ENCODE measurements at places on chromosomes 4 and X.

DNA sequence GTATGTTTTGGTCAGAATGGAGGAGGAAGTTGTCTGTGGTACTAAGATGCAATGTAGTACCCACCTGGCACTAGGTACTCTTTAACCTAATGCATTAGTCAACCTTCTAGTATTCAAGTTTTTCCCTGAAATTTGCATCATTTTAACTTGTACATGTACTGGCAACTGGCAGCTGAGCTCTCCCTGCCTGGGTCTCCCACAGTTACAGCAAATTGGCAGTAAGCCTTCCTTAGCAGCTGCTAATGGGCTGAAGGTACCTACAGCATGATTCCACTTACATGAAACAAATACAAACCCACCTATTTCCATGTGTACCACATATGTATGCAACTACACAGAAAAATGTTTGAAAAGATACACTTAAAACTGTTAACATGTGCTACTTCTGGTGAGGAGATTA lies 8.1 kb upstream of the KLHL2 start:
- no peak for DNase-seq

GRCh38 chr4:184434501-184435066 lies 39.8 kb downstream of the IRF2 start:
- DNase-seq = no peak

DNA sequence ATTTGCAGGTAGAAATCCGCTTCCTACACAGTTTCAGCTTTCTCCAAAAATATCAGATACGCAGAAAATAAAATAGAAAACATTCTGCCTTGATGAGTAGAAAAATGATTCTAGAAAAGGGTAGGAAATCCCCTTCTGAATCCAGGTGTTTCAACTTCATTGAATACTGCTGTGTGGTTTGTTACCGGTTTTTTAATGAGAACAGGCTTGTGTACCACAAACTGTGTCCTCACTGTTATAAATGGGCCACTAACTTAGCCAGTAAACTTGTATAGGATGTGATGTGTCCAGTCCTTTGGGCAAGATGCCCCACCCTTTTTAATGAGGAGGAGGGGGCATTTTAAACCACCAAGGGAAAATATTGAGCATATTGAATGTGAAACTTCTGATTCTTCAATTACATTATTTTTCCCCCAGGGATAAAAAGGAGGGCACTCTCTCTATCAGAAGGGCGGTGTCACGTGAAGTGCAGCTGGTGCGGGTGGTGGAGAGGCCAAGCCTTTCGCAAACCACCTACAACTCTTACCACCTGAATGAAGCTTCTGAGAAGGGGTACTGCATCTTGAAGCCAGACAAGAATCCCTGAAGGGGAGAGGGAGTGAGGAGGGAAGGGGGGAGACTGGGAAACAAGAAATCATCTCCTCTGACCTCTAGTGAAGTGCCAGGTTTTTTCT lies 4.5 kb downstream of the CXXC4 start:
- no peak for DNase-seq

DNA sequence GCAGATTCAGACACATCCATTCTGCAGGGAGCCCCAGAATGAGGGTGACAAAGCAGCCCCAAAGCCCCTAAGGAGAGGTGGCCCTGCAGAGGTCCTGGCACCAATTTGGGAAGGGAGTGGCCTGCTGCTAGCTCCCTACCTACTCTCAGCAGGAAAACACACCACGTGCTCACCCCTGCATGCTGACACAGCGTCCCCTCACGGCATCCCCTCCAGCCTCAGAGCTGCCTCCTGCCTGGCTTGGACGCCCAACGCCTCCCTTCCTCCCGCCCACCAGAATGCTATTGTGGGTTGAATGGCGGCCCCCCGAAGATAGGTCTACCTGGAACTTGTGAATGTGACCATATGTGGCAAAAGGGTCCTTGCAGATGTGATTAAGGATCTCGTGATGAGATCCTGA lies 28.8 kb downstream of the ZFYVE28 start:
- no peak for DNase-seq

DNA sequence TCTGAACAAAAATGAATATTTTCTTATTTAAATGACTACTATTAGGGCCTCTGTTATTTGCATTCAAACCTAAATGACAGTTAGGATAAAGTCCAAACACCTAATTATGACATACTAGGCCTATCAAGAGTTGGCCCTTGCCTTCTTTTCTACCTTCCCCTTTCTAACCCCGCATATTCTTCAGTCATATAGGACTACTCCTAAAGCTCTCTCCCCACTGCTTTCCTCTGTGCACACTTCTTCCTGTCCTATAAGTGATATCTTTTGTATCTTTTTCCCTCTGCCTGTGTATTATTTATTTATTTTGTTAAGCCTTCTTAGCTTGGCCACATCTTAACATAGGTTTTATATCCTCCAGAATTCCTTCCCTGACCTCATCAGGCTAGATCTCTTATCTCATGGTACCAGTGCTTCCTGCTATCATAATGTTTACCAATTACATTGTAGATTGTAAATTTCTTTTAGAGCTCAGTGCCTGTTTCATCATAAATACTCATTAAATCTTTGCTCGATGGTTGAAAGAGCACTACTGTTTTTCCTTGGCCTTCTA lies 22.5 kb downstream of the ERVMER34-1 start:
- no peak for DNase-seq

GRCh38 chrX:152601848-152602616 lies 35.7 kb upstream of the GABRQ start:
- no peak for DNase-seq

DNA sequence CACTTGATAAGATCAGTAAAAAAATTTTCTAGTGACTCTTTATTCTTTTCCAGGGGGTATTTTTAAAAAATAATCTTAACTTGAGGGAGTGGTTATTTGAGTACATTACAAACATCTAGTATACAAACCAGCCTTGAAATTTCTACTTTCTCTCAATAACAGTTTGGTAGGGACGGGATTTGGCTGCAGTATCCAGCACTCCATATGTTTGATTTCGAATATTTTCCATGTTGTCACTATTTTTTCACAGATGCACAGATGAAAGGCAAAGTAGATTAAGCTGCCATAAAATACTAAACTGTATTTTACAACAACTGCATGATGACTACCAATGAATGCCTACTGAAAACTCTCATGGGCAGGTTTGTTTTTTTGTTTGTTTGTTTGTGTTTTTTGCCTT lies 225.0 kb downstream of the COX7B2 start:
- DNase-seq = no peak

DNA sequence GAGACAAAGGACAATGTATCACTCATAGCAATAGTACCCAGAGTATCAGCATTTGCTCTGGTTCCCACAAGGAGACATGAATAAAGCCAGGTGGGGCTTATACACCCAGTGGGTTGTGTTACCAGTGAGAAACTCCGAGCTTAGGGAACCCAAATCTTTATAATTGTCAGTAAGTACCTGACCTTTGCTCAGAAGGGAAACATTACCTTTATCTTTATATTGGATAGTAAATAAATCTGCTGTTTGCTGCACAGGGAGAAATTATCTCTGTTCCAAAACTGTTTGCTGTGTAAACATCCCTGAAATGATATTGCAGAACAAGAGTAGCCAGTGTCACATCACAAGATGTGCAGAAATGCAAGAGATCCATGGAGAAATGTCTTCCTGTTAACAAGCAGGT lies 12.1 kb upstream of the SLAIN2 start:
- DNase-seq = no peak

- no peak for DNase-seq
These were observed 4.3 kb upstream of the AGA start for GRCh38 chr4:177446586-177446985.

GRCh38 chr4:36841583-36842326 lies 402.8 kb upstream of the NWD2 start:
- DNase-seq = no peak

- no peak for DNase-seq
These were observed 33.0 kb downstream of the GYPB start for GRCh38 chr4:143986180-143986579.

DNA sequence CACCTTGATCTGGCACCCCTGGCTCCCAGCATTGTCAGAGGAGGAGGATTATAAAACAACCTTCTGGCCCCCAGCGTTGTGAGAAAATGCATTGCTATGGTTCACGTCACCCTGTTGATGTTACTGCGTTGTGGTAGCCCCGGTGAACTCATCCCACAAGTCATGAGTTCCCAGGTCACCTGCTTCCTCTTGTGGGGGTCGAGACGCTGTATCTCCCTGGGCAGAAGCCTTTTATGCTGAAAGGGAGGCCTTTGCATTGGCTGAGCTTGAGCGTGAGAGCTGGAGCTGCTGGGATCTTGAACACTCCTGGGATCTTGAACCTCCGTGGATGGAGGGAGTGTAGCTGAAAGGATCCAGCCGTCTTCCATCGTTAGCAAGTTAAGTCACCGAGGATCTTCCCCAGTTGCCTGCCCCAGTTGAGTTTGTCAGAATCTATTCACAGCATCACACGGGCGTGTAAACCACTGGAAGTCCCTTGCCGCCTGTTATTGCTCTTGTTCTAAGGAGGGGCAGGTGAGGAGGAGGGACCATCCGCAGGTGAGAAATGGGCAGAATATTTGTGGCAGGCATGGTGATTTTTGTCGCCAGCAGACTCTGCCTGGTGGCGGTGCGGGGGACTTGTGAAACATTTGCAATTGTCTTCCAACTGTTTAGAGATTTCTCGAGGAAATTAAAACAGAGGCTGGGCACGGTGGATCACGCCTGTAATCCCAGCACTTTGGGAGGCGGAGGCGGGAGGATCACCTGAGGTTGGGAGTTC lies 299.9 kb downstream of the ASMT start:
- no peak for DNase-seq

GRCh38 chr4:152972821-152973628 lies 36.9 kb downstream of the FHDC1 start:
- DNase-seq = peak; percentile 86

GRCh38 chr4:152328582-152328981 lies 207.3 kb downstream of the FBXW7 start:
- peak; percentile 38 for DNase-seq

- no peak for DNase-seq
These were observed 612 bp downstream of the CPLX1 start for GRCh38 chr4:825063-825970.

GRCh38 chr4:187767687-187768086 lies 227.9 kb upstream of the ZFP42 start:
- no peak for DNase-seq

DNA sequence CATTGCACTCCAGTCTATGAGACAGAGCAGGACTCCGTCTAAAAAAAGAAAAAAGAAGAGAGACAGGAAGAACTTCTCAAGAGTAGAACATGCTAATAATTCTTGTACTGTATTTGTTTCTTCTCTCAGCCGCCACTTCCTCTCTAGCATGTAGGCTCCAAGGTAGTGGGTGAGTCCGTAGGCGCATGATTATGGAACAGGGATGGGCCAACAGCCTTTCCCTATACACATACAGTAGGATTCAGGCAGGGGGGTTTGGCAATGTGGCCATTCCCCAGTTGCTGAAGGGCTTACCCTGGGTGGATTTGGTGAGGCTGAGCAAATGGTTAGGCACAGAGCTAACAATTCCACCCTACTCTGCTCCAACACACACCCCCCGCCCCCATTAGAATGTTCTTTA lies 35.0 kb upstream of the APLN start:
- DNase-seq = no peak

DNA sequence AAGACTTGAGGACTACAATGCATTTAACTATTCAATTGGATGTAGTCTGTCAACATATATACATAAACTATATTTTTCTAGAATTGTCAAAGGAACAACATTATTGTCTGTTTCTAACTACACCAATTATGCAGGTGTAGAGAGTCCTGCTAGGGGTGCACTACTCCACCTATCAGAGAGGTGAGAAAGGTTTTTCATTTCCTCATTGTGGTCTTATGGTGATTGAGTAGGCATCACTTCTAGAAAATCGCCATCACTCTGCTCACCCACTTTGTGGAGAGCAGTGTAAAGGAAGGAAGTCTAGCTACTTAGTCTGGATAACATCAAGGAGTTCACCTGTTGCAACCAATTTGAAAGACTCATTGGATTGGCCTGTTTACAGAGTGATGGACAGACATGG lies 4.4 kb upstream of the ADH1C start:
- DNase-seq = no peak

- no peak for DNase-seq
These were observed 287.7 kb upstream of the MAD2L1 start for GRCh38 chr4:120354381-120354780.

DNA sequence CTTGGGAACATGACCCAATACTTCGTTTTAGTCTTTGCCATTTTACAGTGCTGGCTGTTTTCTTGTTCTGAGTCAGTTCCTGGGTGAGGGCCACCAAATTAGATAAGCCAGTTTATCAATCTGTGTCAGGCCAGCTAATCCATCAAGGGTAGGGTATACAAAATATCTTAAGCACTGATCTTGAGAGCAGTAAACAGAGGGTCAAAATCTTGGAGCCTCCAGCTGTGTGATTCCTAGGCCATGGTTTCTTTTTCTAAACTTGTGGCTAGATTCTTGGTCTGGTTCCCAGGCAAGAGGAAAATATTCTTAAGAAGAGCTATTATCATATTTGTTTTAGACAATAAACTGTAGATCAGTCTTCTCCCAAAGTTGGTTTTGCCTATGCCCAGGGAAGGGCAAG lies 1396.6 kb upstream of the PABPC4L start:
- no peak for DNase-seq

DNA sequence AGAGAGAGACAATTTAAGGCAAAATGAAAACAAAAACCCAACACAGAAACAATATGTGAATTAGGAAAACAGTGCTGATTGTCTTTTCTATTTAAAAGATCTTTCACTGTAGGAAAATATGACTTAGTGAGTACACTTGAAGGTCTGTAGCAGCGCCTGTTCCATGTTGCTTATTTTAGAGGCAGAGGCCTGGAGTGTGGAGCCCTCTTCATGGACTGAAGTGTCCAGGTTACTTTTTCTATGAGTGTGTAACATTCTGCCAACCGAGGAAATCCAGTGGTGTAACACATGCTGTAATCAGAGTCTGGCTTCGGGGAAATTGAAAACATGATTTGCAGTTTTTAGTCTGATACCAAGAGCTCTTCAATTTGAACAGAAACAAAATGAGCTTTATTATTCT lies 64.0 kb upstream of the GPRIN3 start:
- DNase-seq = no peak

DNA sequence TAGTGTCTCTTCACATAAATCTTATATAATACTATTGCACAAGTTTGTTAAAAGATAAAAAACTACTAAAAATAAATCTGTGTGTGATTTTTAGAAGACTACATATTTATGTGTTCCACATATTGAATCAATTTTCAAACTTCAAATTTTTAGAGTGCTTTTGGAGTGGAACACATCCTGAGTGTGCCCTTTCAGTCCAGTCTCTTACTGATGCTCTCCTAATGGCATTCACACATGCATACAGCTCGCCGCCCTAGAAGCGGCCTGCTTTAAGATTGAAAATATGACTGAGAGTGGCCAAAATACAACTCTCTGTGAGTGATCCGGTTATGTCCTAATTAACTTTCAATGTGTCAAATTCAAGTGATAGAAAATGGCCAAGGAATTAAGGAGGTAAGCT lies 628.8 kb downstream of the ANKRD50 start:
- DNase-seq = no peak

- DNase-seq = no peak
These were observed 102.9 kb downstream of the LIMCH1 start for GRCh38 chr4:41640906-41641305.

GRCh38 chrX:2320580-2321327 lies 180.0 kb downstream of the DHRSX start:
- peak; percentile 57 for DNase-seq

Data from BJ (cell line).